ENCODE measurements at places on chromosomes 5 and 9. TPM values are rescaled to one million over a fixed set of nuclear protein-coding genes. Genes with fewer than 3 reads are reported as not detected.

The ALDH1A1 gene
- 228 TPM for polyA plus RNA-seq

The OCLN gene
- 1.3 TPM for polyA plus RNA-seq

The FGF18 gene
- not detected for polyA plus RNA-seq

The PTGES gene
- polyA plus RNA-seq = not detected

The PPP1R26 gene
- 0.62 TPM for polyA plus RNA-seq
